ENCODE measurements at places on chromosomes 5 and 9.
A peak's percentile ranks its signal among the peaks of the same experiment; 100 is the strongest.

GRCh38 chr5:87242242-87242641 lies 25.4 kb upstream of the RASA1 start:
- DNase-seq, result no peak

- no peak for DNase-seq
Observed at GRCh38 chr9:123003466-123003865, 30.0 kb upstream of the GPR21 start.

DNA sequence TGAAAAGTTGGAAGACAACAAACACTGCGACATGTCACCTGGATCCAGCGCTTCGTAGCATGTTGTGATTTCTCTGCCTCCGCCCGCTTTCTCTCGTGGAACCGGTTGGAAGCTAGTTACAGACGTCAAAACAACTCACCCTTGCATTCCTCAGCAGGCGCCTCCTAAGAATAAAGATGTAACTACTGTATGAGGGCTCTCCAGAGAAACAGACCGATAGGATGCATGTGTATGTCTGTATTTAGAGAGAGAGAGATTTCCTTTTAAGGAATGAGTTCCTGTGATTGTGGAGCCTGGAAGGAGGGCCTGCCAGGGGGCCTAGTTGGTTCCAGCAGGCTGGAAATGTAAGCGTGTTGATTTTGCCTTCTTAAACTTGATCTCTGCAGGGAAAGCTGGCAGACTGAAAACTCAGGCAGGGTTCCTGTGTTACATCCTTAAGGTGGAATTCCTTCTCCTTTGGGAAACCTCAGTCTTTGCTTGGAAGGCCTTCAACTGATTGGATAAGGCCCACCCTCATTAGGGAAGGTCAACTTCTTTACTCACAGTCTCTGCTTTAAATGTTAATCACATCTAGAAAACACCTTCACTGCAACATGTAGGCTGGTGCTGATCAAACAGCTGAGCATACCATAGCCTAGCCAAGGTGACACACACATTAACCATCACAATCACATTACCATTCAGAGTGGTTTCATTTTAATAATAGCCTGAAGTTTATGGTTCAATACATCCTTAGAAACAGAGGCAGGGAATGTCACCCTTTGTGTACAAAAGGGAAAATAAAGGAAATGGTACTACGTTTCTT lies 163.8 kb downstream of the SYK start:
- DNase-seq, result no peak

- DNase-seq, result no peak
Observed at GRCh38 chr5:68891718-68892117, 202.1 kb upstream of the SLC30A5 start.

GRCh38 chr5:66814146-66814991 lies 218.2 kb downstream of the MAST4 start:
- DNase-seq, result peak; percentile 41
